ENCODE measurements at places on chromosomes 1 and 21.
A peak's percentile ranks its signal among the peaks of the same experiment; 100 is the strongest.

DNA sequence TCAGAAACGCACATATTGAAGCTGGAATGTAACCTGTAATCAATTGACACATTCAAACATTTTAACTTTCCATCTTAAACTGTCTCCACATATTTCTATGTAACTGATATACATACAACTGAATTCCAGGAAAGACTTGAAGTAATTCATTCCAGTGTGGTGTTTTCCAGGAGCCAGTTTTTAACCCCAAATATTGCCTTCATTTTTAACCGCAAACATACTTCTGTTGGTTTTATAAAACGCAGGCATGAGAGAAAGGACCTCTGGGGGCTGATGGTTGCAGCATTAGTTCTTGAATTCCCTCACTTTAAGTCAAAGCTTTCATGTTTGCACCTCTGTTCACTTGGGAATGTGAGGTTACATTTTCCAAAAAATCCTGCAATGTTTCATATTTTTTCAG, 204.1 kb downstream of the CRB1 start:
- no peak for DNase-seq

- no peak for DNase-seq
Measured at GRCh38 chr1:3033040-3033789, 11.9 kb downstream of the ACTRT2 start.

DNA sequence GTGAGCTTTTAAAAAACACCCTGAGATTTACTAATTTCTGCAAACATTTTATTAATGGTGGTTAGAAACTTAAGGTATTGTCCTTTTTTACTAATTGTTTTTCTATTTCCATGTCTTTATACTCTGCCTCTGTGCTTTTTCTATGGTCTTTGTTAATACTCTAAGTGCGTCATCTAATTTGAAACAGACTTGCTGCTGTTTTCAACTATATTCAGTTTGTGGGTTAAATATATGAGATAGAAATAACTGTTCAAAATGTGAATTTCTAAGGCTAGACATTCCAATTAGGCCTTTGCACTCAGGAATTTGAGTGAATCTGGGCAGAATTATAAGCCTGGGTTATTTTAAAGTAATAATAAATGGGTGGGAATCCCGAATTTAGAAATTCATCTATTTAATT, 82.4 kb upstream of the COL11A1 start:
- DNase-seq = no peak

DNA sequence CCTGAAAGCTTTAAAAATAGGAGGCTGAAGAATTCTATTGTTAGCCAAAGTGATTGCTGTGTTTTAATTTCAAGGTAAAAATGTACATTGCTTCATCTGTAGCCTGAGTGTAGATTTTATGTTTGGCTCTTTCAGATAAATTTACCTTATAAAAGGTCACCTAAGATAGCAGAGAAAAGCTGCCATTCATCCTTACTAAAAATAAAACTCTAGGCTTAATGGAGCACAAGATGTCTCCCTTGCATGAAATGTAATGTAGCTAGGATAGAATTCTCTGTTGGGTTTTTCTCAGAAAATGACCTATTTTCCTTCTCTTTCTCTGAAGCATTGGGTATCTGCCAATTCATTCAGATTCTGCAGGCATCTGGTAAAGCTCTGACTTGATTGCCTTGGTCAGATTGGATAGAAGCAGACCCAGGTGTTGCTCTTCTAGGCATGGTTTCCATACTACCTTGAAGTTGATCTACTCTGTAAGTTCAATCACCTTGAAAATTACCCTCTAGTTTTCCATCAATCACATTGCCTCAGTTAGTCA, 176.6 kb upstream of the GORAB start:
- DNase-seq = no peak

DNA sequence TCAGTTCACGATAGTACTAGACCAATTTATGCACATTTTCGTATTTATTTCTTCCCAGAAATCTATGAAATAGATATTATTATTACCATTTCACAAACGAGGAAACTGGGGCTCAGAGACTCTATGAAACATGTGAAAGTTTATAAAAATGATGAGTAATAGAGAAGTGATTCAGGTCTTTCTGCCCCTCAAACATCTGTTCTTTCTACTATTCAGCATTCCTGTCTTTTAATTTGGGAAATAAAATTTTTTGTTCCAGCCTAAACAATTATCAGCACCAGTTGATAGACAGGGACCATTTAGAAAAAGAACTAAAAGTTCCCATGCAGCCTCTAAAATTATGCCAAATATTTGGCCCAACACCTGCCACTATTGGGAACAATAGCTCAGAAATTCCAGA, 585.1 kb downstream of the PTPRC start:
- no peak for DNase-seq

- DNase-seq = no peak
Measured at GRCh38 chr21:44344541-44345183, 5.5 kb upstream of the CFAP410 start.

DNA sequence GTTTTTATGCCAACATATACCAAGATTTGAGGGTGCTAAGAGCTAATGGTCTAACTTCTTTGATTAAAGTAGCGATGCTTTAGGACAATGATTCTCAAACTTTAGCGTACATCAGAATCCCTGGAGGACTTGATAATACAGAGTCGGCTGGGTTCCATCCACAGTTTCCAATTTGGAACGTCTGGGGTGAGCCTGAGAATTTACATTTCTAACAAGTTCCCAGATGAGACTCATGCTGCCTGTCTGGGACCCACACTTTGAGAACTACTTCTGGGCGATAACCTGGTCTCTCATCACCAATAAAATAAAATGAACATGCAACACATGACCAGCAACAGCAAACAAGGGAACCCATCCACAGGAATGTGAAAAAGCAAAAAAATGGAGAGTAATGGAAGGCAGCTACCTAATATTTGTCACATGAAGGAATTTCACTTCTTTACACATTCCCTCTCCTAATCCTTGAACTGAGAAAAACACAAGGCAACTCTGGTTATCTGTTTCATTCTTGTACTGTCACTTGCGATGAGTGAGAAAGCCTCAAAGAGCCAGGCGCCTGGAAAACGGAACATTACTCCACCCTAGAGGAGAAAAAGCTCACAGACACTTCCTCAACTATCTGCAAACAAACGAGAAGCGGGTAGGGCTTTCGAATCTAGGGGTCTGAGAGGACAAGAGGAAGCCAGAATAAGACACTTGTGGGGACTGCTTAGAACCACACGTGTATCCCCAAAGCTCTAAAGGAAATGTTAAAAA, 14.0 kb downstream of the HSF2BP start:
- peak; percentile 64 for DNase-seq

GRCh38 chr1:76444773-76445172, 370.2 kb downstream of the ST6GALNAC3 start:
- DNase-seq = no peak

Data from foreskin melanocyte (primary cell).